ENCODE measurements at places on chromosomes 1 and 21.

- no peak for DNase-seq
Measured at GRCh38 chr1:118404024-118404423, 219.0 kb upstream of the SPAG17 start.

GRCh38 chr1:18109756-18110597, 2.4 kb downstream of the IGSF21 start:
- no peak for DNase-seq

DNA sequence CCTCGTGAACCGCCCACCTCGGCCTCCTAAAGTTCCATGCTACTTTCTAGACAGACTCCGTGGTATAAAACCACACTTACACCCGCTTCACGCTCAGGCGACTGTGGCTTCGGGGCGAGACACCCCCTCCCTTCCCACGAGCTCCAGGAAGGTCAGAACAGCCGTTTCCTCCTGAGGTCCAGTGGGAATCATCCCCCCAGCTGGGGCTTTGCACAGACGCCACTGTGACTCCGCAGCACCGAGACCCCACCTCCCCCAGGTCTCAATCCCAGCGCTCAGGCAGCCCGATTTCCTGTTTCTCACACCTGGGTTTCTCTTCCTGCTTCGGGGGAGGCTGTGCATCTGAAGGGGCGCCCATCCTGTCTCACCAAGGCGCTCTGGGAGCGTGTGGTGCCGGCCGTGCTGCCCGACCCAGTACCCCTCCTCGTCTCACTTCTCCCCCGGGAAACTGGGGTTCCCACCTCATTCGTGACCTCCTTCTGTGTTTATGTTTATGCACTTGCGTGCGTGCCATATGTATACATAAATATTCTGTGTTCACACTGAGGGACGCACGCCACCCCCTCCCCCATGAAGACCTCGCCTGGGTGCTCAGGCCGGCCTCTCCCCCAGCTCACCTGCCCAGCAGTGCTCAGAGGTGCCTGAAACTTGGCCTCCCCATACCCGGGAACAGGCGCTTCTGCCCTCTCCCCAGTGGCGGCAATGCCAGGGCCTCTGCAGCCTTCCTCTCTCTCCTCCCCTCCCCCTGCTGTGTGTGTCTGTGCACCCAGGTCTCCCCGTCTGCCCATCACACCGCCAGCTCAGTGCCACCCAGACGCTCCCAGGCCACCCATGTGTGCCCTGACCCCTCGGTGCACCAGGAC, 14.6 kb downstream of the SLC35E2B start:
- no peak for DNase-seq

- no peak for DNase-seq
Measured at GRCh38 chr21:45388011-45388521, 16.9 kb upstream of the COL18A1 start.

- DNase-seq: no peak
Measured at GRCh38 chr1:195897076-195897475, 711.2 kb downstream of the KCNT2 start.

GRCh38 chr1:43545695-43546387, 15.2 kb downstream of the PTPRF start:
- DNase-seq: peak; percentile 90

- DNase-seq: no peak
Measured at GRCh38 chr1:38696371-38696770, 163.2 kb downstream of the RRAGC start.

DNA sequence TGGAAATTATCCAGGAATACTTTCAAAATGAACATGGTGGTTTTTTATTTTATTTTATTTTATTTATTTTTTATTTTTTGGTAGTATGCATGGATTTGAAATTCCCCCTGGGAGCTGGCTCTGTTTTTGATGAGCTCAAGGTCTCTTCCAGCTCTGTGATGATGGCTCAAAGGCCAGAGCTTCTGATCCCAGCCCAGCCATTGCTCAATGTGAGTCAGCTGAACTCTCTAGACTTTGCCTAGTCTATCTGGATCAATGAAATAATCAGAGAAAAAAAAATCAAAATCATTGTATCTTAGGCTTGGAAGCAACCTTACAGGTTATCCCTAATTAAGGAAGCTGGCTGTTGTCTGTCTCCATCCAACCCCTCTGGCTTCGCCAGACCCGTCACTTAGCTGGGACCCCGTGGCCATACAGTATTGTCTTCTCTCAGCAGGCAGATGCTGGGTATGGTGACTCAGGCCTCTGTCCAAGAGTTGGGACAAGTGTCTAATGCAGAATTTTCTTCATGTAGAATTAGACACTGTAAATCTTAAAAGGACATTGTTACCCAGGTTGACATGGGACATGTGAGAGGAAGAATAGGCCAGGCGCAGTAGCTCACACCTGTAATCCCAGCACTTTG, 90.2 kb upstream of the LPGAT1 start:
- no peak for DNase-seq

GRCh38 chr1:80447526-80447925, 1353.2 kb upstream of the ADGRL2 start:
- no peak for DNase-seq

- DNase-seq: peak; percentile 4
Measured at GRCh38 chr1:63323865-63324778, 1.8 kb downstream of the FOXD3 start.

- DNase-seq: no peak
Measured at GRCh38 chr1:208043691-208044181, 132.8 kb upstream of the CD34 start.

- DNase-seq: no peak
Measured at GRCh38 chr21:38910390-38911067, 104.8 kb downstream of the ETS2 start.

- DNase-seq: no peak
Measured at GRCh38 chr1:8584316-8584715, 233.1 kb downstream of the RERE start.

DNA sequence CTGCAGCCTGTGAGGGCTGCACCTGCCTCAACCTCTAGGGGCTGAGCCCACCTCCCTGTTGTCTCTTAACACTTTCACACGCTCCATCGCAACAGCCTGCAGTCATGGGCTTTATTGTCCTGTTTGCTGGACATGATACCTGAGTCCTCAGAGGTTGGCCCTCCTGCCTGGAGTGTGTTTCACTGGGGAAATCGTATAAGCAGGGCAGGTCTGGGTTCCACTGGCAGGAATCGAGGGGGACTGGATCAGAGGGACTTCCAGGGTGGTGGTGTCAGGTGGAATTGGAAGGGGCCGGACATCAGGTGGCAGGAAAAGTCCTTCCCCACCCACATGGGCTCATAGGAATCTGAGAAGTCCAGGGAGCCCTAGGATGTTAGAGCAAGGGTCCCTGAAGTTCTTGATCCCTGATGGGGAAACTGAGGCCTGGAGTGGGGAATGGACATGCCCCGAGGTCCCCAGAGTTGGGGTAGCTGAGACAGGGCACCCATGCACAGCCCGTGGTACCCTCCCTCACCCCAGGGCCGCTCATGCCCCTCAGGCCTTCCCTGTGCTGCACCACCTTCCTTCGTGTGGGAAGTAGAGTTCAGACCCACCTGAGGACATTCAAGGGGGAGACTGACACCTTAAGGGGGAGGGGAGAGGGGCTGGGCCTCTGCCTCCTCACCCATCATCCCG, 66.6 kb downstream of the PIK3CD start:
- no peak for DNase-seq

DNA sequence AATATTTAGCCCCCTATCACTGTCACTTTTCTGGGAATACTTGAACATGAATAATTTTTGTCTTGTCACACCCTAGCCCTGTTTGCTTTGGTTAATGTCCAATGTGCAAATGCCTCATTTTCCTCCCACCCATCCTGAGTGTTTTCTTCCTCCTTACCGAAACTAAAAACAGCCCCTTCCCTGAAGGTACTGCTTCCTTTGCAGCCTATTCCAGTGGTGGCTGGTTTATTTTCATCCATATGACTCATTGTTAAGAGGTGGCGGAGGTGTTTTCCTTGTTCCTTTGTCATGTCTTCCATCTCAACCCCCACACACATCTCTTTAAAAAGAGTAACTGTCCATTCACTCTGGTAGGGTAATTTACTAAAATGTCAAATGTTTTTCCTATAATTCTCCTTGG, 40.4 kb downstream of the CD55 start:
- no peak for DNase-seq

GRCh38 chr1:50929376-50929958, 30.6 kb downstream of the FAF1 start:
- no peak for DNase-seq

DNA sequence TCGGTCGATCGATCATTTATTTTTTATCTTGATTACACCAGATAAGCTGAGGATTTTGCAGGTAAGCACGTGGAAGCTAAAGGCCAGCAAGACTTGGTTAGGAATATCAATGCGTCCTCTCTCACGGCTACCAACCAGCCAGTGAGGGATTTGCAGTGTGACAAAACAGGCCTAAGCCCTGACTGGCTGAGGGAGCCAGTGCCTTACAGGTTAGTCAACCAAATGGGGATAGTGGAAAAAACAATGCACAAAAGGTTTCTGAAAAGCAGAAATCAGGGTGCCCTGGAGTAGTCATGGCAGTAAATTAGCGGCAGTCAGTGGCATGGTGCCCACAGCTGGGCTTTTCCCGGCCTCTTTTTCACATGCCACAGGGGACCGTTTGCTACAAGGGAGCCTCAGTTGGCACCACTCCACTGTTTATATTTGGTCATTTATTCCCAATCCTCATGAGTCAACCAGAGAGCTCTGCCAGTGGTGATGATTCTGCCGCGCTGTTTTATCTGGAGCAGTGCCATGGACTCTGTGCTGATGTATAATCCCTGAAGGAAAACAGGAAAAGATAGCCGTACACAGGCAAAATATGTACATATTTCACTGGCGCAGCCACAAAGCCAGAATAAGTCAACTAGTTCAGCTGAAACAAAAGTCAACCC, 167.6 kb downstream of the RHOU start:
- no peak for DNase-seq

DNA sequence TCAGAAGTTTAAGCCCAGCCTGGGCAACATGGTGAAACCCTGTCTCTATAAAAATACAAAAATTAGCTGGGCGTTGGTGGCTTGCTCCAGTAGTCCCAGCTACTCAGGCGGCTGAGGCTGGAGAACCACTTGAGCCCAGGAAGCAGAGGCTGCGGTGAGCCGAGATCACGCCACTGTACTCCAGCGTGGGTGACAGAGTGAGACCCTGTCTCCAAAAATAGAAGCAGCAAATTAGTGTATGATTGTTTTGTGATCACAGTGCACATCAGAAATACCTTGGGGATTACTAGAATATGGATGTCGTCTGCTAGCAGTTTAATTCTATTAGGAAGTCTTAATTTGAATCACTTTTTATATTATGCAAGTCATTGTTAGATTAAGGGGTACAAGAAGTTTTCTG, 59.0 kb downstream of the ZBTB17 start:
- no peak for DNase-seq

GRCh38 chr1:76782809-76783208, 84.5 kb upstream of the ST6GALNAC5 start:
- no peak for DNase-seq

- no peak for DNase-seq
Measured at GRCh38 chr1:39086386-39086785, 60.2 kb downstream of the NDUFS5 start.

DNA sequence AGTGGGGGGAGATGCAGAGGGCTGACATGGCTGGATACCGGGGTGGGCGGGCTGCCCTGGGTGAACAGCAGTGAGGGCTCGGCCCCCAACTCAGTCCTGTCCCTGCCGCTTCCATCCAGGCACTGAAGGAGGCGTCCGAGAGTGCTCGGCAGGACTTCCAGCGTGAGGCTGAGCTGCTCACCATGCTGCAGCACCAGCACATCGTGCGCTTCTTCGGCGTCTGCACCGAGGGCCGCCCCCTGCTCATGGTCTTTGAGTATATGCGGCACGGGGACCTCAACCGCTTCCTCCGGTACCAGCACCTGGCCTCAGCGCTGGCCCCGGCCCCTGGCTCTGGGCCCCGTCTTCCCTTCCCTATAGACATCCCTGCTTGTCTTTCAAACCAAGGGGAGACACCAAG, 15.6 kb downstream of the NTRK1 start:
- no peak for DNase-seq

GRCh38 chr1:87979079-87979478, 650.4 kb downstream of the LMO4 start:
- no peak for DNase-seq

GRCh38 chr21:42691901-42692559, 38.6 kb downstream of the PDE9A start:
- DNase-seq: no peak

DNA sequence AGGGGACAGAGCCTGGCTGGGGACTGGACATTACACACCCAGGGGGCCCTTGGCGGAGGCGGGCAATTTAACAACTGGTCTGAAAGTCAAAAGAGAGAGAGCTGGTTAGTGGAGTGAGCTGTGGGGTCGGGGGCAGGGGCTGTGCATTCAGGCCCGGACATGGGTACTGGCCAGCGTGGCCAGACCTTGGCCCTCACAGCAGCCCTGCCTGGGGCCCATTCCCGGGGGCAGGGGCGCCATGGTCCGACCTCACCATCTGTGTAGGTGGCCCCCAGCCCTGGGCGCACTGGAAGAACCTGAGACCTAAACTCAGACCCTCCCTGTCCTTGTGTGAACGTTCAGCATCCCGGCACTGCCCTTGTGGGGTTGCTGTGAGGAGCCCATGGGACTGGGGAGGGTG, 5.0 kb downstream of the CLDN19 start:
- DNase-seq: no peak

- DNase-seq: no peak
Measured at GRCh38 chr1:1230656-1231399, 973 bp downstream of the SDF4 start.

DNA sequence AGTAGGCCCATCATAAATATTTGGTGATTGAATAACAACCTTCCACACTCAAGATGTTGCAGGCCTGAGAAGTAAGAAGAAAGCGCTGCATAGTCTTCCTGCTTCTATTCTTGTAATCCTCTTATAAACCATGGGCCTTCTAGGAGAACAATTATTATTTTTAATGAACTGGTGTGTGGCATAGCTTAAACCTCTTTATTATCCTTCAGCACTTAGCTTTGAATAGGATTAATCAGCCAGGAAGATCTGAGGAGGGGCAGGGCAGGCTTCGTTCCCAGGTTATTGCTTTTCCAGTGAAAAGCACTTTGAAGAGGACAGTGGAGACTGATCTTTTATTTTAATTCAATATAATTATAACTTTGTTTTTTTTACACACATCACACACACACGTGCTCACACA, 42.3 kb downstream of the KIF26B start:
- no peak for DNase-seq

DNA sequence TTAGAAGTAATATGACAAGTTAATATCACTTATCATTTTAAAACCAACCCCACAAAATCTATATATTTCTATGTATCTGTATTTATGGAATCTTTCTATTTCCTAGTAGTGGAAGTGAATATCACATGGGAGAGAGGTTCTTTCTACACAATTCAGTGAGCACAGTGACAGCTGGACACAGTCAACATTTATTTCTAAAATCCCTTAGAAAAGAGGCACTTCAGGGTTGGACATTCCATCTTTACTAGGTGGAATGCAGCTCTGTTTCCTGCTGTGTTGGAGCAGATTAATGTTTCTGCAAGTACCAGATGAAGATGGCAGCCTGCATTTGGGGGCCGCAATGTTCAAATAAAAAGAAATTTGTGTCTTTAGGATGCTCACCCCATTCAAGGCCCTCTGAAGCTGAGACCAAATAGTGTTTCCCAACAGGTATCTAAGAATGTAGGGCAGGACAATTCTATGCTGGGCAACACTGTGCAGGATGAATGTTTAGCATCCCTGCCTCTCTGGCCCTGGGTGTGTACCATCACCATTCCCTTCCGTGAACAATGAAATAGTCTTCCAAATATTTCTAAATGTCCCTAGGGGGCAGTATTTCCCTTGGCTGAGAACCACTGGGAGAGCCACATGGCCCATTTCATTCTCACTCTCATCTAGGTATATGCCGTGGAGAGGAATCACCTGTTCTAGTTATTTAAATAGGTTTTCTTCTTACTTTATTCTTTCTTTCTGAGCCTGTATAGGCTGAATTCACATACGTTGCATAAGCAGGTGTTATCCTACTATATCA, 394.8 kb downstream of the PRDM2 start:
- no peak for DNase-seq

All from neural crest cell (in vitro differentiated cells).